ENCODE measurements at places on chromosomes 16 and 17.

GRCh38 chr17:40443988-40444899 lies 994 bp downstream of the IGFBP4 start:
- DNase-seq = no peak

GRCh38 chr17:77124192-77124889 lies 16.4 kb upstream of the SEC14L1 start:
- no peak for DNase-seq

DNA sequence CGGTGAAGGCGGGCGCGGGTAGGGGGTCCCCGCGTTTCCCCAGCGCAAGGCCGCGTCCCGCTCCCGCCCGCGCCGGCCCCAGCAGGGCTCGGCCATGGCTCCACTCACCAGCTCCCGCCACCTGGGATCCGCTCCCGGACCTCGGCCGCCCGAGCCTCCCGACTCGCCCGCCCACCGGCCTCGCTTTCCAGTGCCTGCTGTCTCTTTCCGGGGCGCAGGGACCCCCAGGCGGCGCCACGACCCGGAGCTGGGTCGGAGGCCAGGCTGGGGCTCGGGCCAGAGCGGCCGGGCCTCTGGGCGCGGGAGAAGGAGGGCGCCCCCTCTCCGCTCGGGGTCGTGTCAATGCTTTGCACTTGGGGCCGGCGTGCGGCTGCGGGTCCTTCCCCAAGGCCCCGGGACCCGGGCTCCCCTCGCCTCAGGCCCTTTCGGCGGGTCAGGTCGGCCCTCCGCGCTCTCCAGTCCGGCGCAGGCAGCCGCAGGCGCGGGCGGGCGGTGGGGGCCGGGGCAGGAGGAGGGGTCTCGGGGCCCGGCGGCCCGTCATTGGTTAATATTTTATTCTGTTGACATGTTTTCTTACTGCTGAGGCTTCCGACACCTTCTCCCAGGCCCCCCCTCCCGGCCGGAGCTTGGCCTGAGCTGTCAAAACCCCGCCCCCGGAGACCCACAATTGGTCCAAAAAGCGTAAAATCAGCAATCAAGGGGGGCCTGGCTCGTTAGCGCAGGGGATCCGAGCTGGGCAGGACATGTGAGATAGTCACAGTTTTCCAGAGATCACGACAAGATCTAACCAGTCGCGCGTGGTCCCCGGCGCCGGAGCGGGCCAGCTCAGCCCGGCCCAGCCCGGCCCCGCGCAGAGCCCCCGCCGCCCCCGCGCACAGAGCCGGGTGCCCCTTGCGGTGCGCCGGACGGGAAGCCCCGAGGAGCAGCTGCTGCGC lies at the start of gene TBX2:
TSS of gene TBX2 (plus strand) at position 713 of the 935 bp plus-strand sequence. CDS start 334 bp downstream, outside the sequence.
- peak; percentile 39 for DNase-seq

DNA sequence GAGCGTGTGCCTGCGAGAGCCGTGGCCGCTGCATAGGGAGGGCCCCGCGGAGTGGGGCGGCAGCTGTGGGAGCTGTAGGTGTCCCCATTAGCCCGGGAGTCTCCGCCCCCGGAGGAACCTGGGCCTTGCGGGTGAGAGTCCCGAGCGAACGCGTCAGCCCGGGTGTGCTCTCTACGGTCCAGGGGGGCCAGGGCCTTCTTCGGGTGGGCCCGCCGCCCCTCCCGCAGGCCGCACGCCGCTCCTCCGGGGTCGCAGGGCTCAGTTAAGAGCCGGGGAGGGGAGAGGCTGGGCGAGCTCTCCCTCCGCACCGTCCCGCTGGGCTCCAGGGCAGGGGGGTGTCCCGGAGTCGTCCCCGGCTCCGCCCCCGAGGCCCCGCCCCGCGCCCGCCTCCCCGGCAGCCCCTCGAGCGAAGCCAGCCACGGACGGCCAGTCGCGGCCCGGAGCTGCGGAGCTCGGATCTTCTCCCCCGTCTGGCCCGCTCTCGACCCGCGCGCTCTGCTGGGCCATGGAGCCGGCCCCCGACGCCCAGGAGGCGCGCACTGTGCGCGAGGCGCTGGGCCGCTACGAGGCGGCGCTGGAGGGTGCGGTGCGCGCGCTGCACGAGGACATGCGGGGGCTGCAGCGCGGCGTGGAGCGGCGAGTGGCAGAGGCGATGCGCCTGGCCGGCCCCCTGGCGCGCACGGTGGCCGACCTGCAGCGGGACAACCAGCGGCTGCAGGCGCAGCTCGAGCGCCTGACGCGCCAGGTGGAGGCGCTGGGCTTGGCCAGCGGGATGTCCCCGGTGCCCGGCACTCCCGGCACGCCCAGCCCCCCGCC lies at the start of gene SMTNL2:
TSS of gene SMTNL2 (plus strand) at position 429 of the 816 bp plus-strand sequence. CDS start at position 506, 77 bp downstream.
- no peak for DNase-seq

GRCh38 chr17:27552276-27552732 lies 78.7 kb upstream of the LGALS9 start:
- DNase-seq = no peak

- no peak for DNase-seq
These were observed 15.1 kb downstream of the CDH8 start for GRCh38 chr16:62021161-62021581.

- no peak for DNase-seq
These were observed 276.8 kb downstream of the STX8 start for GRCh38 chr17:9298776-9299295.

GRCh38 chr17:83078378-83079351 lies 744 bp upstream of the METRNL start:
- no peak for DNase-seq

GRCh38 chr17:82884341-82884969 lies 44.6 kb upstream of the ZNF750 start:
- no peak for DNase-seq

DNA sequence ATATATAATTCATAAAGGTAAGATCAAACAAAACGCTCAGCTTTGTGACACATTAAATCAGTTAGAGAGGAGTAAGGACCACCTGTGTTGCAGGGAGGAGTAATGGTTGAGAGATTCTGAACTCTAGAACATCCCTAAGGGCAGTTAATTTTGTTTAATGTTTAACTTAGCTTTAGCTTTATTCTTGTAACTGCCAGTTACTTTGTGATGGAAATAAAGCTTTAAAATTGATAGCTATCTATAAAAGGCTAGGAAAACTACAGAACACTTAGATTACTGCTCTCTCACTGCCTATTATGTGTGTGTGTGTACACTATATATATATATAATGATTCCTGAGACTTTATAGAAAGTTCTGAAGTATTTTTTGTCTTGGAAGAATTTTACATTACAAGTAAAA lies 37.8 kb downstream of the PTRH2 start:
- DNase-seq = no peak

- DNase-seq = no peak
These were observed 65.8 kb upstream of the RPH3AL start for GRCh38 chr17:418421-418751.

DNA sequence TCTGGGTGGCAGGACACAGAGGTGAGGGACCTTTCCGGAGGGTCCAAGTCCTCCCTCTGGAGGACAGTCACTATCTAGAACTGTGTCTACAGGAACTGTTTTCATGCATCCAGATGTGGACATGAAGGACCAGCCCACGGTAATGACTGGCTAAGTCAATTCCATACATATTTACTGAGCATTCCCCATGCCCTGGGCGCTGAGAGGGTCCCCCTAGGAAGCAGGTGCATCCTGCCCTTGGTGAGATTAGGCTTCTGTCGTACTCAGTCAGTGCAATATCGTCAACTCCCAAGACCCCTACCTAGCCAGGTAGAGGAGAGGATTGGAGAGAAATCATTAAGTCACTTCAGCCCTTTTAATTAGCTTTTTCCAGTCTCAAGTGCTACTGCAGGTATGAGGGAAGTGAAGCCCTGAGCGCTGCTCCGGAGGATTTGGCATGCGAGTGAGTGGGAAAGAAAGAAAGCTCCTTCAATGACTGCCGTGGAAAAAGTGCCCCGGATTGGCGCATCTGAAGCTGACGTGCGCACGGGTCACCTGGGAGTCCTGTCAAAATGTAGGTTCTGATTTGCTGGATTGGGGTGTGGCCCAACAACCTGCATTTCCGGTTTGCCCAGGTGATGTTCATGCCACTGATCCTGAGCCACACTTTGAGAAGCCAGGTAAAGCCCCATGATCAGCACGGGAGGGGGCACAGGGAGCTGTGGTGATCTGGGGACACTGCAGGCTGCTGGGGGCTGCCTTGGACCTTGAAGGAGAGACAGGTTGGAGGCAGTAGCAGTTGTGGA lies 367.4 kb upstream of the TNRC6C start:
- DNase-seq = no peak

DNA sequence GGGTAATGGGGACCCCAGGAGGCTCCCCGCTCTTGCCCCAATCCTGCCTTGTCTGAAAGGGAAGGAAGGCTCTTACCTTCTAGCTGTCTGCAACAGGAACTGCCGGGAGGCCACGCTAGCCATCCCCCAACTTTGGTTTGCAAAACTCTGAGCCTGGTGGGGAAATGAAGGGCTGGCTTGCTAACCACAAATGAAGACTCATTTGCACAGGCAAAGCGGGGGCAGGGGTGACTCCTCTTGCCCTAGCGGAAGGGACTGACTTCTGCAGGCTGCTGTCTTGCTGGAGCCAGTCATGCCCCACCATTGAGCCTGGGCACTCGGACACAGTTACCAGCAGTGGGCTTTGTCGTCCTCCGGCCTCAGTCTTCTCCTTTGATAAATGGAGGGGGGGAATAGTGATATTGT lies 52.6 kb downstream of the PLCG2 start:
- DNase-seq = no peak

GRCh38 chr17:60435244-60436167 lies 13.2 kb downstream of the CHCT1 start:
- peak; percentile 85 for DNase-seq

DNA sequence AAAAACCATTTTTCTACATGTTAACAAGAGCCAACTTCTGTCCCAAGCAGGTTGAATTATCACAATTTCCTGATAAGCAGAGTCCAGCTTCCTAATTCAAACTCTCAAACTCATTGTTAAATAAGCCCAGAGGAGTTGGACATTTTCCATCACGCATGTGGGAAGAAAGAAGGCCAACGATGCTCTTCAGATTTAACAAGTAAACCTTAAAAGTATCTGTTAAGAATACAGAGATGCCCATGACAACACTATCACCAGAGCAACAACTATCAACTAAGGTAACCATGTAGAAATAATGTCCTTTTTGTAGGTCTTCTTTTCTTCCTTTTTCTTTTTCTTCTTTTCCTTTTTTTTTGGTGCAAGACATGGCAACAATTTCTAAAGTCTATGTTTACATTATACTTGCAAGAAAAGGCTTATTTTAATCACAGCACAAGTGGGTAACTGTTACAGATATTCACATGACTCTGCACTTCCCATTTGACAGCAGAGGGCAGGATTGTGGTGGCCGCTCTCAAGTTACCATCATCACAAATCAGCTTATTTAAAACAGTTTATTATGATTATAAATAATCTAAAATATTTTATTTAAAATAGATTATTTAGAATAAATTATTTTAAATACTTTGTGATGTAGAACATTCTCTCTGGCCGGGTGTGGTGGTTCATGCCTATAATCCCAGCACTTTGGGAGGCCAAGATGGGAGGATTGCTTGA lies 35.7 kb upstream of the DHRS7B start:
- DNase-seq = no peak

DNA sequence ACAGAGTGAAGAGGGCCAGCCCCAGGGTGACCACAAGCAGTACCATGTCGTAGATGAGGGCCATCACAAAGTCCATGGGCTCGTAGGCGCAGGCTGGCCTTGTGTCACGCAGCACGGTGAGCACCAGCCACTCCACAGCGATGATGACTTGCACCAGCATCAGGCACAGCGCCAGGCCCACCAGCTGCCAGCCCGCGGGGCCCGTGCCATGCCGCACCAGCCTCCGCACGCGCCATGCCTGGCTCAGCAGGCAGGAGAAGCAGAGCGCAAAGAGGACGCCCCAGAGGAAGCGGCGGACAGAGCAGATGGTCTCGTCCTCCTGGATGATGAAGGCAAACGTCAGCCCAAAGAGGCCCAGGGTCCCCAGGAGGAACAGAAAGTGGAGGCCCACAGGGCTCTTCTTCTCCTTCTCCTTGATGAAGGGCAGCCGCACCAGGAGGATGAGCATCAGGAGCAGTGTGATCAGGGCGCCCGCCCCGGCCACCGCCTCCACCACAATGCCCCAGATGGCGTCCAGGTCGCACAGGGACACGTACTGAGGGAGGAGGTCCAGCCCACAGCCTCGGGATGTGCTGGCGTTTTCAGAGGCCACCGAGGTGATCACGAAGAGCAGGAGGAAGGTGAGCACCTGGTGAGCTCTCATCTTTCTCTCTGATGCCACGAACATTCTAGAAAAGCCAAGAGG lies 12.3 kb downstream of the GPRC5B start:
- DNase-seq = no peak

DNA sequence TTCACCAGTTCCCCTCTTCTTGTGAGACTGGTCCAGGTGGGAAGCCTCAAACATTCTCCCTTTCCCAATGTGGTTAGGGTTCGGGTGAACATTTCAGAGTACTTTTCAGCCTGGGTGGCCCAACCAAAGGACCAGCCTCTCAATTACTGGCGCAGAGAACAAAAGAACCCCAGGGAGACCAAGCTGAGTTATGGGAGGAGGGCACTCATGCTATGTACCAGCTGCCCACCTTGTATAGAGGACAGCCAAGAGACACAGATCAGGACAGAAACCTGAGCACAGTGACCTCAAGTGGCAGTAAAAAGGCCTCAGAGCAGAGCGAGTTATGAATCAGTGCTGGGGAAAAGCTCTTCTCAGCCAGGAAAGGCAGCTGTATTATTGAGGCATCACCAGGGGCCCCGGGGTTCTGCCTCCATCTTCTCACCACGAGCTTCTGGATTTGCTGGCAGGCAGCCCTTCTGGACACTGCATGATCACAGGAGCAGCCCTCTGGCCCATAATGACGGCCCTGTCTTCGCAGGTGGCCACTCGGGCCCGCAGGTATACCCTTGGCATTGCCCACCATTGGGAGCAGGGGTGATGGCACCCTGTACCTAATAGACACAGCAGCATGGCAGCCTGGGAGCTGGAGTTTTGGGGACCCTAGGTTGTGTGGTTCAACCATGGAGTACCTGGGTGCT lies 3.8 kb downstream of the G6PC3 start:
- no peak for DNase-seq

DNA sequence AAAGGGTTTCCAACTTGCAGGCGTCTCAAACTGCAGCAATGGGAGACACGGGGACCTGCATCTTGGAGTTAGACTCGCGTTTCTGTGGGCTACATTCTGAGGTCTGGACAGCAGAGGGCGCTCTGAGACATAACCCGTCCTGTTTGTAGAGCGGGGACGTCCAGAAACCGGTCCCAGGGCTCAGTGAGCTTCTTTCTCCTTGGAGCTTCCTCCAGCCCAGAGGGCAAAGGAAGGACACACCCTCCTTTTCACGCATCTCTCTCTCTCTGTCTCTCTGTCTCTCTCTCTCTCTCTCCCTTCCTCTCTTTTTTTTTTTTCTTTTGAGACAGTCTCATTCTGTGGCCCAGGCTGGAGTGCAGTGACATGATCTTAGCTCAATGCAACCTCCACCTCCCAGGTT lies 19.8 kb downstream of the COX4I1 start:
- DNase-seq = peak; percentile 34

- DNase-seq = no peak
These were observed 126.9 kb downstream of the PARN start for GRCh38 chr16:14502932-14503741.

All from fibroblast of skin of left biceps (primary cell).